ENCODE measurements at places on chromosomes 13 and 19.

DNA sequence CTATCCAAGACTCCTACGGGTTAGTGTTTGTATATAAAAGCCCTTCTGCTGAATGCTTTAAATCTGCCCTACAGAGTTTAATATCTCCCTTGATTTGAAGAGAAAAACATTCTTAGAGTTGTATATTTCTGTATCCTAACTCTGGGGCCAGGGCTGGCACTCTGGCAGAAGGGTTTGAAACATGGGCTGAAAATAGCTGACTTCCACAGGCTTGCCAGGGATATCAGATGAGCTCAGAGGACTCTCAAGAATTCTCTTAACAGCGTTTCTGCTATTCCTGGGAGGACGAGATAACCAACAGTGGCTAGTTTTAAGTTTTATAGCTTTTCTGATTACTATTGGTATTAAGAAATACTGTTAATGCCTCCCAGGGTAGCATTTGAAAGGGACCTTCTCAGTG lies 127.5 kb downstream of the LIG4 start:
- no peak for DNase-seq

GRCh38 chr19:868458-869244 lies 9.2 kb downstream of the CFD start:
- DNase-seq, result no peak

GRCh38 chr19:55209693-55210472 lies 582 bp upstream of the PTPRH start:
- DNase-seq, result no peak

- DNase-seq, result no peak
Observed at GRCh38 chr19:2394442-2395292, 32.7 kb downstream of the TIMM13 start.

- no peak for DNase-seq
Observed at GRCh38 chr13:21568854-21569253, 35.1 kb downstream of the MICU2 start.

DNA sequence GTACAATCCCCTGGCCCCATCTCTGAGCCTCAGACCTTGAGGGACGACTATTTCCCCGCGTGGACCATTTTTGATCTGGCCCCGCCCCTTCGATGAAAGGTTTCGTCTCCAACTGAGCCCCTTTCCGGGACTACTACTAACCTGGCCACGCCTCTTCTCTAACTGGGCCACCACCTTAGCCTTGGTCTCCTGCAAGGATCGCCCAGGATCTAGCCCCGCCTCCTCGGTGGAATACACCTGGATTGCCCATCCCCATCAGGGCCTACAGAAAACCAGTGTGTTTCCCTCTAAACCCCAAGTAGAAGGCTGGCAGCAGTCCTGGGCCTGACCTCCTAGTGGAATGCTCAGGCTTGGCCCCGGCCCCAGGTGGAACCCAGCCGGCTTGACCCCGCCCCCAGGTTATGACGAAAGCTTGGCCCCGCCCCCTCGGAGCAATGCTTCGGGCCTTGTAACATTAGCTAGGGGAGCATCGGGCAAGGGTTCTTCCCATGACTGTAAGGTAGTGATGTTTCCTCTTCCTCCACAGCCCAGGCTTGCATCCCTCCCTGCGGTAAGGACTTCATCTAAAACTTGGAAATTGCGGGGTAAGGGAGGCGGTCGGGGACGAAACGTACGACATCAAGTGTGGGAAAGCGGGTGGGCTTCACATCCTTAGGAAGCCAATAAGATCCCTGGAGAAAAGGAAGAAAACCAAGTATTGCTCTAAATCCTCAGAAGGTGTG lies 9.1 kb downstream of the SPACA6 start:
- DNase-seq, result no peak

DNA sequence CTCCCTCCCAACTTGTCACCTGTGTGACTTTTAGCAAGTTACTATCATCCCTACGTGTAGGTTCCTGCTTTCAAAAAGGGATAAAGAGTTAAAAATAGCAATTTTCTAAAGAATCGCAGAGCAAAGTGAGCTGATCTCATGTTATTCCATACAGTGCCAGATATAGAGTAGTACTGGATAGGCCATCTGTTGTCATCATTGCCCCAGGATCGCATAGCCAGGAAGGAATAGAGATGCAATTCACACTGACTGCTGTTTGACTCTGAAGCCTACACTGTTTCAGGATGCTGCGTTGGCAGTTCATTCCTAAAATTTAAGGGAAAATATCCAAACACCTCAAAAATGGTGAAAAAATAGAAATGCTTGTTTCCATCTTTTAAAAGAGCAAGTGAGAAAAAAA lies 138.9 kb downstream of the SHISA2 start:
- no peak for DNase-seq

DNA sequence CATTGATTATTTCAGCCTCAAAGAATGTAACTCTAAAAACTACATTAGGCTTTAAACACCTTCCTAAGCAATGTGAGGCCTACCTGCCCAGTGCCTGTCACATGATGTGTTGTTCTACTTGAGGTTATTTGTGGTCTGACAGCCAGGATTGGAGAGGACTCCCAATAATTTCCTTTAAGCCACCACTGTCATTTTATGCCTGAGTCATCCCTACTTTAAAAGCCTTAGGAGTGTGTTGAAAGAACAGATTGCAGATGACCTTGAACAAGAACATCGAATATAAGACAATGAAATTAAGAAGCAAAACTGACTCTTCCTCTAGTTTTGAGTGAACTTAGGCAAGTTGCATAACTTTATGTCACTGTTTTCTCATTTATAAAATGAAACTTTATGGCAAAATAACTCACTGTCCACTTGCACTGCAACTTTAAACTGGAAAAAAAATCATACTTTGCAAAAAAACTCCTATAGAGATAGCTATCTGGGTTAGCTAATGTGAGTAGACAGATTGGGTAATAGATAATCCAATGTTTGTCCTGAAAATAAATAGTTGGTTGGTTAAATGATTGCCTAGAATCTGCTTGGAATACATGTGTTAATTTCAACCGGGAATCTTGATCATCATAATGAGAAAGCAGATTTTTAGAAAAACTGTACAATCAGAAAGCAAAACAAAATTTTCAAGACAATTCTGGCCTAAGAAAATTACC lies 361.2 kb downstream of the SUCLA2 start:
- no peak for DNase-seq

GRCh38 chr13:44493213-44493812 lies 82.8 kb downstream of the TSC22D1 start:
- no peak for DNase-seq
